Naive thymus-derived CD4-positive, alpha-beta T cell (primary cell): ENCODE measurements at places on chromosomes 11 and 22.

GRCh38 chr11:67449116-67449844 is 3.2 kb downstream of the GPR152 start:
- no peak for DNase-seq

- DNase-seq: peak; percentile 47
These were observed 30.6 kb upstream of the TMPRSS4 start for GRCh38 chr11:118046051-118046963.

DNA sequence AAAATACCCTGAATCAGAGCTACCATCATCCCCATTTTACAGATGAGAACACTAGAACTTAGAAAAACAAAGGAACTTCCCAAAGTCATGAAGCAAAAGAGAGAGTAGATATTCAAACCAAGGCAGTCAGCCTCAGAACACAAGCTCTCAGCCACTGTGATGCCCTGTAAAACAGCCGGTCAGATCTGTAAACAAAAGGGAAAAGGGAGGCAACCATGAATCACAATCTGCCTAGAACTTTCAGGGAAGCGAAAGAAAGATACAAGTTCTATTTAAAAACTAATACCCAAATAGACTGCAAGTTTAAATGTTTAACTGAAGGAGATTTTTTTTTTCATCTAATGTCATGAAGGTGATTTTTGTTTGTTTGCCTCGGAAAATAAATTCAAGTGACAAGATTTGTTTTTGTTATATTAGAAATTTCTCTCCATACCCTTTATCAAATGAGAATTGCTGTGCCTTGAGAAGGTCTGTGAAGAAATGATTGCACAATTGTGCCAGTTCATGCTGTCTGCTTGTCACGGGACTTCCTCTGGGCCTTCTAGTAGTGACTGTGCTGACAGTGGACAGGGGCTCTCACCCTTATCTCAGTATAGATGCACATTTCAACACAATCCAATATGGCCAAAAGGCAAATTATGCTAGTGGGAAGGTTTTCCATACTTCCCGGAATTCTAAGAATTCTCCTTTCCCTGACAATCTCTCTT is 11.7 kb downstream of the SAA1 start:
- no peak for DNase-seq

DNA sequence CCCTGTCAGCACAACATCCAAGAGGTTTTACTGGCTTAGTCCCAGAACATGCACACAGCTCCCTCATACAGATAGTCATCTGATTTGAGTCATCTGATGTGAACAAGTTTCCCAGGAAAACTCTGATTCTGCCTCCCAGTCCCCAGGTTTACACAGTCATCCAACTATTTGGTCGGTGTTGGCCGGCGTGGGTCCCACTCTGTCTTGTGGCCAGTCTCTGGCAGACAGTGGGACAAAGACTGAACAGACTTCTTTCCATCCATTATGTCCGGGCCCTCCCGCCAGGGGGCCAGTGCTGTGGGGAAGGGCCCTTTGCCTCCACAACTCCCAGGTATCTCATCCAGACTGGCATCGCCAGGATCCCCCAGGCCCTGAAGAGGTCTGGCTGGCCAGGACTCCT is 60.0 kb downstream of the BTG4 start:
- DNase-seq: no peak

DNA sequence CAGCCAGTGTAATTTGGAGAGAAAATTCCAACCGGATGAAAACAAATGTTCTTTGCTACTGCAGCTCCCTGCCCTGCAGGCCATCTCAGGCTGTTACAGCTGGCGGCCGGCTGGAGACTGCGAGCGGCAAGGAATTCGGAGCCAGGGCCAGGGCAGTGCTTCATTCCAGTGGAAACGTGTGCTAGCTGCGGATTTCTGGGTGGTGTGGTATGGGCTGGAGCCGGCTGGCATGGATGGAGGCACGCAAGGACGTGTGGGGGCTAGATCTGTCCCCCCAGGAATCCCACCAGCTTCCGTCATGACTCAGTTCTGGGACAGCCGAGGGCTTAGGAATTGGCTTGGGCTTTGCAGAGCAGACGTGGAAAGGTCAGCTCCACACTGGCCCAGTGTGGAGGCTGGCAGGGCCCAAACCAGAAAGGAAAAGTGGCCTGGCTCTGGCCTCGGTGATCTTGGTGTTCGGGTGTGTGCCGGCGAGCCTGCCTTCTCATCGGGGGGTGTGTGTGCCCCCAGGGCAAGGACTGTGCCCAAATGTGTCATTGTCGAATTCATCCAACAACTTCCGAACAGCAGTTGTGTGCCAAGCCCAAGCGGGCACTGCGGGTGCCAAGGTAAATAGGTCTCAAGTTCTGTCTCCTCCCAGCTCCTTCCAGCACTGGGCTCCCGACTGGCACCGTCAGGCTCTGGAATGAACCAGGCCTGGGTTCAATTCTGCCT is 48.1 kb upstream of the SHISAL1 start:
- DNase-seq: no peak

DNA sequence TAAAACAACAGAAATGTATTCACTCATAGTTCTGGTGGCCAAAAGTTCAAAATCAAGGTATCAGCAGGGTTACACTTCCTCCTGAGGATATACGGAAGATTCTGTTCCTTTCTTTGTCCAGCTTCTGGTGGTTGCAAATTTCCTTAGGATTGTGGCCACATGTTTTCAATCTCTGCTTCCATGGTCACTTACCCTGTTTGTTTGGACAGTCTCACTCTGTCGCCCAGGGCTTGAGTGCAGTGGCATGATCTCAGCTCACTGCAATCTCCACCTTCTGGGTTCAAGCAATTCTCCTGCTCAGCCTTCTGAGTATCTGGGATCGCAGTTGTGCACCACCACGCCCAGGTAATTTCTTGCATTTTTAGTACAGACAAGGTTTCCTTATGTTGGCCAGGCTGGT is 534.3 kb downstream of the KCNA4 start:
- no peak for DNase-seq

- no peak for DNase-seq
These were observed 16.8 kb downstream of the CUL5 start for GRCh38 chr11:108025387-108026080.

GRCh38 chr11:84419616-84420015 is 1133.4 kb upstream of the CCDC90B start:
- DNase-seq: no peak

DNA sequence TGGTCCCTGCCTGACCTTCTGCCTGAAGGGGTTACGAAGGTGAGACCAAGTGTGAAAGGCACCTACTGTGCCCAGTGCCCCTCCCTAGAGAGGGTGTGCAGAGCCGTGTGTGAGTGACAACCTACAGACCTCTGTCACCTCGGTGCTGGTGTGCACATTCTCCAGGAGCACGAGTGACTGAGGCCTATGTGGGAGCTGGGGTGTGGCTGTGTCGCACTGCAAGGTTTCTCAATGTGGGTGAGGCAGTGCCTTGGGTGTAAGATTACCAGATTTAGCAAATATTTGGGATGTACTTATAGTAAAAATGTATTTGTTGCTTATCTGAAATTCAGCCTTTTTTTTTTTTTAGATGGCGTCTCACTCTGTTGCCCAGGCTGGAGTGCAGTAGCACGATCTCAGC is 5.6 kb downstream of the STARD10 start:
- DNase-seq: no peak

GRCh38 chr11:34252651-34253050 is 105.2 kb downstream of the ABTB2 start:
- no peak for DNase-seq

- DNase-seq: no peak
These were observed 891.4 kb downstream of the METTL15 start for GRCh38 chr11:28999620-29000019.

DNA sequence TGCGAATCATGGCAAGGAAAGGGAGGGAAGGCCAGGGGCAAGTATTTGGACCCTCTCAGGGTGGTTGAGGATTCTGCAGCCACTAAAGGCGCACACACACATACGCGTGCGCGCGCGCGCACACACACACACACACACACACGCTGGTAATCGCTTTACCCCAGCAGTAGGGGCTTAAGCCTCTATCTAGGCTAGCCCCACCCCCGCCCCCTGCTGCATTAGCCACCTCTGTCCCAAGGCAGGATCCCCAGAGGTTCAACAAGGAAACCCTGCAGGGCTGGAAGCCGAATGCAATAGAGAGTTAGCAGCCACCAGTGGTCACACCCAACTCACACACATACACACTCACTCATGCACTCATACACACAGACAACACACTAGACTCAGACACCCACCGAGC is 28.6 kb upstream of the ELFN2 start:
- DNase-seq: no peak

DNA sequence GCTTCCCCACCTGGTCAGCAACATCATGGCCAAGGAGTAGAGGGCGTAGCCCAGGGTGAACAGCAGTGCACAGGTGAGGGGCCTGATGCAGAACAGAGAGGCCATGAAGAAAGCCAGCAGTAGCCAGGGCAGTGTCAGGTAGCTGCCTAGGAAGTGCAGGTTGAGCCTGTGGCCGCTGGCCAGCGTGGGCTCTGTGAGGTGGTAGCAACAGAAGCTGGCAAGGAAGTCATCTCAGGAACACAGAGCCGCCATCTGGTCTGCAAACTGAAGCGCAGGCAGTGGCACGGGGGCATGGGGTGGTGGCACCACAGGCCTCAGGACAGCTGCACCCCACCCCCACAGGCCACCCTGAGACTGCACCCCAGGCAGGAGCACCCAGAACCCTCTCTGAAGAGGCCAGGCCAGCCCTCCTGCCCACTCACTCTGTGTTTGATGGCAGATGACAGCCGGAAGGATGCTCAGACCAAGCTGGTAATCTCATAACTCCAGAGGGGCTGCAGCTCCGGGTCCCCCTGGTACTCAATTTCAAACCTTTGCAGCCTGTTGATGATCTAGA is 95.3 kb downstream of the MED15 start:
- no peak for DNase-seq

GRCh38 chr11:61290905-61291690 is 4.0 kb downstream of the VWCE start:
- no peak for DNase-seq

- DNase-seq: no peak
These were observed 16.6 kb downstream of the SEC14L3 start for GRCh38 chr22:30455075-30455840.

DNA sequence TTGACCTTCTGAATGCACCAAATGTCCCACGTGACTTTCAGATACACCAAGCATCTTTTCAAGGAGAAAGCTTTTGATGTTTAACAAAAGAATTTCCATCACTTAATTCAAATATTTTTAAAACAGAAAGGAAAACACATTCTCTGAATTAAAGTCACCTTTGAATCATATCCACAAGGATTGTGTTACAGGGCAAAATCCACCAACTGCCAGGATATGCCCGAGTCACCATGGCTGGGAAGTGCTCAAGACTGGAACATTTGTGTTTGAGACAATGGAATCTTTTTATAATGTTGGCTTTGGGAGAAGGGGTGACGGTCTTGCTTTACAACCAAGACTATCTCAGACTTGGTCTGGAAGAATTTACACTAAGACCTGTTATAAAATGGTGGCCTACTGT is 40.8 kb downstream of the BID start:
- DNase-seq: no peak

DNA sequence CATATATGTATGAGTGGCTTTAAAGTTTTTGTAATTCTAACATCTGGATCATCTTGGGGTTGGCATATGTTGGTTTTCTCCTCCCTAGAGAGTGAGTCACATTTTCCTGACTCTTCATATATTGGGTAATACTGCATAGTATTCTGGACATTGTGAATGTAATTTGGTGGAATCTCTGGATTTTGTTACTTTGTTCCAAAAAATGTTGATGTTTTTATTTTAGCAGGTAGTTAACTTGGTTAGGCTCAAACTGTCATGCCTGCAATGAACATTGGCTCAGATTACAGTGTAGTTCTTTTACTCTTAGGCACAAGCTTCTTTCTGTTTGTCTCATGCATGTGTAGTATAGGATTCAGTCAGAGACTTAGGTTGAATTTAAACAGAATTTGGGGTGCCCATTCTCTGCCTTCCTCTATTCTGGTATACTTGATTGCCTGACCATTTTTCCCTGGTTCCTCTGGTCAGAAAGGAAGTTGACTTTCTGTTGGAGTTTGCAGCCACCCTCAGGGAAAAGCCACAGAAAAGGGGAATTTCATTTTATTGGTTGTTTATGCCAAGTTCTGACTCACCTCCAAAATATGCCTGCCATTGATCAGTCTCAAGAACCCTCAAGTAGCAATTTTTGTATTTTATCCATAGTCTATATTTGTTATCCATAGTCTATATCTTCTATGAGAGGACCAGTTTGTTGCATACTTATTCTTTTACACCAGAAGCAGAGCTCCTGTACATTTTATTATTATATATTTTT is 151.7 kb downstream of the UVRAG start:
- no peak for DNase-seq

GRCh38 chr11:113664069-113664980 is 41.8 kb downstream of the TMPRSS5 start:
- DNase-seq: no peak

GRCh38 chr22:30129636-30130035 is 49.4 kb downstream of the HORMAD2 start:
- no peak for DNase-seq

- DNase-seq: no peak
These were observed 9.8 kb downstream of the CD82 start for GRCh38 chr11:44575288-44575672.

DNA sequence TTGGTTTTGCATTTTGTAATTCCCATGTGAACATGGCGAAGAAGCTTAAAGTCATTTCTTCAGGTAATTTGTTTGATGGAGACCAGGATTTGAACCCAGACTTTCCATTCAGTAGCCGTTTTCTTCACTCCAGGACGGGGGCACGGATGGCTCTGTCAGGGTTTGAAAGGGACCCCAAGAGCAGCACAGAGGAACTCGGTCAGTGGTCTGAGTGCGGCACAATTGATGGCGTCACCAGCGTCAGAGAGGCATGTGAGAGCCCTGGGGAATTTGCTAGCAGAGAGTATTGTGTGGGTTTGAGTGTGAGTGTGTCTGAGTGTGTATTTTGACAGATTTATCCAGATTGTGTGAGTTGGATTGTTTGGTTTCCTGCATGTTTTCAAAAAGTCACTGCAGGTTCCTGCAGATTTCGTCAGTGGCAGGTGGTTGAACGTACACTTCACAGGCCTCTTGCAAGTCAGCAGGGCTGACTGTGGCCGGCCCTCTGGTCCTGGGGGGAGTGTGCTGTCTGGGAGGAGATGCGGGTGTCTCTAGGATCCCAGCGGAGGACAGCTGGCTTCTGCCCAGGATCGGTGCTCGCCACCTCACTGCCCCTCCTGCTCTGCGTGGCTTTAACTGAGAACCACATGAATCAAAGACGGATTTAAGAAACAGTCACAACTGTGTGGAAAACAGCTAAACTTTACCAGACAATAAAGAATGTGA is 199.3 kb downstream of the TBC1D22A start:
- no peak for DNase-seq

GRCh38 chr11:122920579-122920978 is 38.0 kb downstream of the JHY start:
- DNase-seq: no peak
